Gastroesophageal sphincter (tissue), 4 donors: ENCODE measurements at places on chromosomes 1 and 21. TPM values are rescaled to one million over a fixed set of nuclear protein-coding genes. Genes with fewer than 3 reads are reported as not detected.

The RXFP4 gene
- not detected for total RNA-seq

The EEIG2 gene
- 13.0 TPM for total RNA-seq

GRCh38 chr1:209354111-209354839 lies 229.2 kb upstream of the CAMK1G start:
- ATAC-seq: peak; percentile 79

- no peak for ATAC-seq
Measured at GRCh38 chr1:67726224-67726623, 41.2 kb downstream of the GADD45A start.

DNA sequence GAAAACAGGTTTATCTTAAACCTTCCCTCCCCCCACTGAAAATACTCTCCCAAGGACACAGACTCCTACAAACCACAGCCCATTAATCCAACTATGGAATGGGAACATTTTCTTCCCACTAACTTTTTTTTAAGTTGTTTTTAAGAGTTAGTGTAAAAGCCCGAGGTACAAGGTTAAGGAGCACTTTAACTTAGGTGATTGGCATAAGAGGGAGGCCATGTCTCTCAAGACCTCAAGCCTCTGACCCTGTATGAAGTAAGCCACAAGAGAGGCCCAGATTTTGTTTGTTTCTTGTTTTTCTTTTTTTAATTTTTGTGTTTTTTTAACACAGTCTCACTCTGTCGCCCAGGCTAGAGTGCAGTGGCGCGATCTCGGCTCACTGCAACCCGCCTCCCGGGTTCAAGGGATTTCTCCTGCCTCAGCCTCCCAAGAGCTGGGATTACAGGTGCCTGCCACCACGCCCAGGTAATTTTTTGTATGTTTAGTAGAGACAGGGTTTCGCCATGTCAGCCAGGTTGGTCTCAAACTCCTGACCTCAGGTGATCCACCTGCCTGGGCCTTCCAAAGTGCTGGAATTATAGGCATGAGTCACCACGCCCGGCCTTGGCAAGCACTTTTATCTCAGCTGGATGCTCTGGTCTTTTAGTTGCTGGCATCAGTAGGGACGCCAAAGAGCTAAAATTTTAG lies 14.4 kb downstream of the ARMH1 start:
- no peak for ATAC-seq

DNA sequence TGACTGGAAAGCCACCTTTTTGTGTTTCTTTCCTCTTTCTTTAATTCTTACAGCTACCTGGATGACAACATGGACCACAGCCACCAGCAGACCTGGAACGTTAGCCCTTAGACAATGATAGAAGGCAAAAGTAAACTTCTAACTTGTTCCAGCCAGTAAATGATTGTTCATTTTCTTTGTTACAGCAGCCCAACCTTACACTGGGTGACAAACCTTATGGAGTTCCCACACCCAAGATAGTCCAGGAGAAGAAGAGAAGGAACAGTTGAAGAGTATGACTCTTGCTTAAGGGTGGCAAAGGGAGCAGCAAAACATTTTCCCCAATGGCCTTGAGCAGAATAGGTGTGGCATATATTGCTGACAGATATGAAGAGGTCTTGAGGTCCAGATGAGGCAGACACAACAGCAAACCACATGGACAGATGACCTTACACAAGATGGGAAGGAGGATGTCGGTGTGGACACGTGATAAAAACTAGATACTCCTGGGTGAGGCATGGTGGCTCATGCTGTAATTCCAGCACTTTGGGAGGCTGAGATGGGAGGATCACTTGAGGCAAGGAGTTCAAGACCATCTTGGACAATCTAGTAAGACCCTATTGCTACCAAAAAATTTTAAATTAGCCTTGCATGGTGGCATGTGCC lies 11.8 kb upstream of the FAM76A start:
- ATAC-seq: no peak
